ENCODE measurements at places on chromosomes 6 and 20.
A peak's percentile ranks its signal among the peaks of the same experiment; 100 is the strongest.

- no peak for DNase-seq
Measured at GRCh38 chr20:61166324-61166723, 85.7 kb upstream of the CDH4 start.

GRCh38 chr6:105886066-105886813, 199.9 kb upstream of the PRDM1 start:
- no peak for DNase-seq

GRCh38 chr20:19958928-19959327, 58.2 kb upstream of the NAA20 start:
- no peak for DNase-seq

DNA sequence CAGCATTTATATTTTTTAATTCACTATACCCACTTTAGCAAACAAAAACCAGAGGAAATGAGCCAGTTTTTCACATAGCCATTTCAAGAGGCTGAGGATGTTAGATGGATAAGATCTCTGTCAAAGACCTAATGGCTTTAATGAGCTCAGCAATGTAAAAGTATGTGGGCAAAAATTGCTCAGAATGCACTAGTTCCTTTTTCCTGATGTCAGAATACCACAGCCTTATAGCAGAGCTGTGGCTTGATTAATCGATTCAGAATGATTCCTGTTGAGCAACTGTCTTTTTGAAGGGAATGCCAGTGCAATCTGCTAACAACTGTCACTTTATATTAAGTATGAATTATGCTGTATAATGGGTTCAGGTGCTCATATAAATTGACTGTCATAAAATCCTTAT, 100.6 kb upstream of the HIVEP1 start:
- DNase-seq: no peak

DNA sequence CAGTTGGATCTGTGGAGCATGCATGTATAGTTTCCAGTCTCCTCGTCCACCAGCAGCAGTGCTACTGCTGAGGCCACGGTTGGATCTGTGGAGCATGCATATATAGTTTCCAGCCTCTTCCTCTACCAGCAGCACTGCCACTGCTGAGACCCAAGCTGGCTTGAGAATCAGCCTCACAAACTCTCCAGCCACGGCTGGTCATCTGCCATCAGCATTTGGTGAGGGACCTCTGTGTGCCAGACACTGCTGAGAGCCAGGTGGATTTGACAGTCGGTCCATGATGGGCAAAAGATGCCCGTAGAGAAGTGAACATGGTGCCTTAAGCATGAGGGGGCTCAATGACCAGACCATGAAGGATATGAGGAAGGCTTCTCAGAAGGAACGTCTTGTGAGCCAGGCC, 46.4 kb downstream of the SLC9A8 start:
- no peak for DNase-seq

DNA sequence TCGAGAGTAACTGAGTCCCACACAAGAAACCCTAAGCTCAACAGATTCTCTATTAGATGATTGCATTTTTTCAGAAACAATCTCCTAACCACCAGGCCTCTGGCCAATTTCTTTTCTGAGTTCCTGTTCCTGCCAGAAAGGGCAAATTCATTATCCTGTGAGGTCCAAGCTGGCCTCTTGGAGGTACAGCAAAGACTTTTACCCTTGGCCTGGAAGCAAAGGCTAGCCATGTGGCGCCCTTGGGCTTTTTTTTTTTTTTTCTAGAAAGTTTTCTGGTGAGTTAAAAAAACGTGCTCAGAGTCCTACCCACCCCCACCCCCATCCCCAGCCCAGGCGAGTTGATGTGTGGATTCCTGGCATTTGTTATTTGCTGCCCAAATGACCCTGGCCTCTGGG, 59.0 kb upstream of the EEF1A1 start:
- DNase-seq: no peak

DNA sequence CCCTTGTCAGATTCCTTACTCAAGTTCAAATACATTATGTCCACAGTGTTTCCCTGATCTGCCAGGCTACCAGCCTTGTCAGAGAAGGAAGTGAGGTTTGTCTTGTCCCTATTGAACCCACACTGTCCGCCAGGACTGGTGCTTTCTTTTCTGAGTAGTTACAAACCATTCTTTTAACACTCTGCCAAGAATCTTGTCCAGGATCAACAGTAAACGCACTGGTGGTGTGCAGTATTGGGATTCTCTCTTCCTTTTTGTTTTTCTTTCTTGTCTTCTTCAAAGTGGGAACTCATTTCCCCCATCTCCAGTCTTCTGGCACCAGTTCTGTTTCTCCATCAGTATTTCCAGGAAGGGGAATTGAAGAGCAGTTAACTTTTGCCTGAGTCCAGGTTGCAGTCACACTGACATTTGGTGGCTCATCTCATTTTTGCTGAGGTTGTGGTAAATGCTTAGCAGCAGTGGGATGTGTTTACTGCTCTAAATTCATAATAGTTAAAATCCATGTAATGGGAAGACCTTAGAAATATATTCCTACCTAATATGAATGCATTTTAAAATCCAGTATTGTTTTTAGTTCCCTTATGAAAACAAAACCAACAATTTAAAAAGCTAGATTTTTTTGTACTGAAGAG, 295.3 kb downstream of the PRL start:
- no peak for DNase-seq

DNA sequence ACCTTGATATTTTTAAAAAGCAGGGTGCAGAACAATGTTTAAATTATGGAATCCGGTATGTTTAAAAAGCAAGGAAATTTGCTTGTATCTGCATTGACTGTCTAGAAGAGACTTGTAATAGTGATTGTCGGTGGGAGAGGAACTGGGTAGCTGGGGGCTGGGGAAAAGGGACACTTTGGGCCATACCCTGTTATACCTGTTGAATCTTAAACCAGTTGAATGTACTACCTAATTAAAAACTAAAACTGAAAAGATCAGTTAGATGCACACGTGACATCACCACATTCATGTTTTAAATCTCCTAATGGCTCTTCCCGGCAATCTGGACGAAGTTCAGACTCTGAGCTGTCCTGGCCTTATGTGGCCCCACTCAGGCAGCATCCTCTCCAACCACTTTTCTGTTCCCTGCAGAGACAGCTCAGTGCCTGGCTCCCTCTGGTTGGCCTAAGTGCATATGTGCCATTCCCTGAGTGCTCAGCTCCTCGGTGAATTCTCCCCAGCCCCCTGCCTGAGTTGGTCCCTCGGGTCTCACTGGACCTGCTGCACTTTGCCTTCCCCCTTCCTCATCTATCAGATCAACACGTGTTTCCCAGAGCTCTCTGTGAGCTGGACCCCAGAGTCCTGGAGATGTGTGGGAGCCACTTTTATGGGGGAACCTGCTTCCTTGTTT, 36.3 kb downstream of the SLC52A3 start:
- DNase-seq: no peak

- no peak for DNase-seq
Measured at GRCh38 chr6:79574630-79575225, 37.5 kb upstream of the LCA5 start.

DNA sequence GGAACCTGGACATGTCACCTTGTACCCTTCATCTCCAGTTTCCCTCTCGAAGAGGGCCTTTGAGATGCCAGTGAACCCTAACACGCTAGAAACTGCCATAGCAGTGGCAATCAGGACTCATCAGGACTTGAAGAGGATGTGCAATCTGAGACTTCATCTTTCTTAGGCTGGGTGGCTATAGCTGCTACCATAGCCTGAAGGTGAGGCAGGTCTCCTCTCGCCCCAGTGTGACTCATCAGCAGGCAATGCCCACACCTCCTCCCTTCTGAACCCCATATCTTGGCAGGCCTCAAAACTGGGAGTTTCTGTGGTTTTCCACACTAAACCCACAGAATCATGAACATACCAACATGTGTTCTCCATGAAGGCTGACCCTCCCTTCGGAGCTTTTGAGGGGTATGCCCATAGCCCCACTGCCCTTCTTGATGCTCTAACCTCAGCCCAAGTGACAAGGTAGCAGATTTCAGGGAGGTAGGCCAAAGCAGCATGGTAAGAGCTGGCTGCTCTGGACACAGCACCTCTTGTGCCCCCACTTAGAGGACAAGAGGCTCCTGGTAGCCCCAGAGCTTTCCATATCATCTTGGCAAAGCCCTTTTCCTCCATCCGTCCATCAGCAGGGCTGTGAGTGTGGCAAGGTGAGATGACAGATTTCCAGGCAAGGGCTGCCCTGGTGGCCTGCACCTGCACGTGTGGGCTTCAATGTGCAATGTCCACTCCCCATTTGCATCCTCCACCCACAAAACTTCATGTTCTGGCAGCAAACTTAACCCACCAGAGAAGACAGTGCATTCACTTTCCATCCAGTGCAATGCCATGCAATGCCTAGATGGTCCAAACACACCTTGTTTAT, 2.6 kb downstream of the BLCAP start:
- DNase-seq: no peak

- no peak for DNase-seq
Measured at GRCh38 chr20:18377896-18378481, 88.8 kb downstream of the DZANK1 start.

- no peak for DNase-seq
Measured at GRCh38 chr6:139693735-139694134, 319.3 kb upstream of the CITED2 start.

GRCh38 chr6:13789746-13790145, 24.6 kb downstream of the MCUR1 start:
- no peak for DNase-seq

DNA sequence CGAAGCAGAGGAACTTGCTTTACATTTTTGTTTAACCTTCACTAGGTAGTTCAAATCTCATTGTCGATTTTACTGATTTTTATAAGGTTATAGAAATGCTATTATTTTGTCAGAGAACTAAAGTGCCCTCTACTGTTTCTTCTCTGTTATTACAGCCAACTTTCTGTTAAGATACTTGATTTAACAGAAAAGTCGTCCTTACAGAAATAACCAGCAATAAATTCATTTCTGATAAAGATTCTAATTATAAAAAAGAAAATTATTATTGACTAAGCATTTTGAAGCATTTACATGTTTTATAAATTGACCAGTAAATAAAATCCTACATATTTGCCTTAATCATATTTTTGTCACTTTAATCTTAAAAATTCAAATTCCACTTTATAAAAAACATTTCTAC, 60.8 kb downstream of the OGFRL1 start:
- DNase-seq: peak; percentile 78

- DNase-seq: no peak
Measured at GRCh38 chr20:13025181-13025580, 16.4 kb downstream of the SPTLC3 start.

GRCh38 chr6:37488476-37488875, 11.2 kb downstream of the CCDC167 start:
- DNase-seq: no peak

- peak; percentile 25 for DNase-seq
Measured at GRCh38 chr6:21115111-21115510, 478.4 kb upstream of the SOX4 start.

GRCh38 chr6:9140951-9141460, 705.7 kb upstream of the SLC35B3 start:
- no peak for DNase-seq

GRCh38 chr6:72811971-72812421, 190.1 kb downstream of the KCNQ5 start:
- DNase-seq: no peak

GRCh38 chr6:169165561-169166300, 87.9 kb downstream of the THBS2 start:
- no peak for DNase-seq

- no peak for DNase-seq
Measured at GRCh38 chr6:100382031-100382430, 82.7 kb downstream of the SIM1 start.

- no peak for DNase-seq
Measured at GRCh38 chr6:50717734-50718457, 4.6 kb downstream of the TFAP2D start.

- DNase-seq: no peak
Measured at GRCh38 chr6:126550323-126550722, 210.4 kb downstream of the CENPW start.

- no peak for DNase-seq
Measured at GRCh38 chr6:10793695-10794094, 44.6 kb downstream of the MAK start.

GRCh38 chr6:88914180-88914579, 49.2 kb downstream of the RNGTT start:
- peak; percentile 53 for DNase-seq

DNA sequence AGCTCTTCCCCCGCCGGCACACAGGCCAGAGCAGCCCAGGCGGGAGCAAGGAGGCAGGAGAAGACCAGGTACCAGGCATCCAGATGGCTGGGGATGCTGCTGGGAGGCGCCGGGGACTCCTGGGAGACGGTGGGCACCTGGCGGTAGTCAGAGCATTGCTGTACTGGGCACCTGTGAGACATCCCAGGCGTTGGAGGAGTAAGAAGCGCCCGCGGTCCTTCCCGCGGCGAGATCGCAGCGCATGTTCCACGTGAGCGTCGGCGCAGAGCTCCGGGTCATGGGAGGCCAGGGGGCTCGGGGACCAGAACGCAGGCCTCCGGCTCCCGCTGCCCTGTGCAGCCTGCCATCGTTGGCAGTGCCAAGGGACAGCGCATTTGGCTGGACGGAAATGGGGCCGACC, 293.7 kb upstream of the CDYL start:
- no peak for DNase-seq

DNA sequence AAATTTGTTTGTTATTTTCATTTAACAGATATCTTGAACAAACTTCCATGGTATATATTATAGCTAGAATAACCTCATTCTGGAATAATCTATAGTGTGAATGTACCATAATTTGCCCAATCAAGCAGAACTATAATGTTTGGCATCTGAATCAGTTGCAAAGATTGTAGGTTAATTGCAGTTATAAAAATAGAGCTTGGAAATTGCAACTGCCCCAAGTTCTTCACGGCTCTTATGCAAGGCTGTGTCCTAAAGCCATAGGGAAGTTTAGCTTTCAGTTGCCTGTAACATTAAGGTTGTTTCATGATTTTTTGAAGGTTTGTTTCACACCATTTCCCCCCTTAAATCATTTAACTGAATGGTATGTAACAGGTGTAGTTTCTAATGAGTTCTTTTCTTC, 19.4 kb downstream of the NQO2 start:
- DNase-seq: no peak

GRCh38 chr6:57198926-57199636, 23.0 kb downstream of the RAB23 start:
- DNase-seq: no peak

GRCh38 chr6:152271776-152272464, 365.2 kb downstream of the SYNE1 start:
- no peak for DNase-seq

- DNase-seq: no peak
Measured at GRCh38 chr20:23826541-23827021, at the start of gene CST2. Gene CST2 (minus strand): TSS chr20:23826729. CDS start chr20:23826660, 69 bp downstream.

- peak; percentile 56 for DNase-seq
Measured at GRCh38 chr6:159127701-159128100, 41.5 kb upstream of the FNDC1 start.

GRCh38 chr6:11389977-11390376, 147.6 kb upstream of the TMEM170B start:
- DNase-seq: no peak

GRCh38 chr20:48024539-48024938, 239.3 kb upstream of the SULF2 start:
- no peak for DNase-seq

GRCh38 chr6:107991772-107992550, 34.0 kb upstream of the SEC63 start:
- no peak for DNase-seq

All from Karpas-422 (cell line).